Thyroid gland (tissue), 4 donors: ENCODE measurements at places on chromosomes 6 and 20.
A peak's percentile ranks its signal among the peaks of the same experiment; 100 is the strongest.

DNA sequence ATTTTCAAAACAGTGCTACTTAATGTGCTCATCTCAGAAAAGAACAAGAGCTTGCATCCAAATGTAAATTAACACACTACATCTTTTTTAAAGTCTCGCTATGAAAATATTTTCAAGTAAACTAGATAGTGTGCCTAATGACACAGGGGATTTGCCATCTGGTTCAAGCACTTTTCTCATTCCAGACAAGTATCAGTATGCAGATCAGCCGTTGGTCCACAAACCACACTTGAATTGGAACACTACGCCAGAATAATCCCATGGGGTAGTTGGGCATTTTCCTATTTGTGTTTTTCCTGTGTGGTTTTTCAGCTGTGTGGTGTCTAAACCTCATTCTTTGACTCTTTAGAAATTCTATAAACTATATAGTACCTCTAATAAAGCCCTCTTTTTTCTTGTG is 256.2 kb downstream of the EPHA7 start:
- DNase-seq, result no peak

- DNase-seq, result no peak
Measured at GRCh38 chr6:38436726-38437465, 202.8 kb downstream of the BTBD9 start.

DNA sequence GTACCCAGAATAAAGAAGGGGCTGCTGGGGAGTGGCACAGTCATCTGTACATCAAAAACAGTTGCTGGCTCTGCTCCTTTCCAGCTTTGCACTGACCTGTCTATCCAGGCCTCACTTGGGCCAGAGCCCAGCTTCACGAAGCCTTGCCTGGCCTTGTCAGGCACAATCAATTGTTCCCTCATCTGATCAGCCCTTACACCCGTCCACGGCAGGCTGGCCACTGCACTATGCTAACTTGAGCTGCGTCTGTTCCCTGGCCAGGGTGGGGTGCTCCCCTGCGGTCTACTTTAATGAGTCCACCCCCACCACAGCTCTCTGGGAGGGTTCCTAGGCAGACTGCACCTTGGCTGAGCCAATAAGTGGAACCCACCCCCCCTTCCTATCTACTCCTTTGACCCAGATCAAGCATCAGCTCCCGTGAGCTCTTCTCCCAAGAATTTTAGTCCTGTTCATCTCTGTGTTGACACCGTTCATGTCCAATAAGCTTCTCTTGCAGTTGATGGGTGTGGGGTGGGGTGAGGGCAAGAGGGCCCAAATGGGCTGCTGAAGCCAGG is 74.3 kb upstream of the MLN start:
- DNase-seq, result peak; percentile 22

GRCh38 chr6:7314414-7314813 is 1.4 kb upstream of the SSR1 start:
- no peak for DNase-seq

DNA sequence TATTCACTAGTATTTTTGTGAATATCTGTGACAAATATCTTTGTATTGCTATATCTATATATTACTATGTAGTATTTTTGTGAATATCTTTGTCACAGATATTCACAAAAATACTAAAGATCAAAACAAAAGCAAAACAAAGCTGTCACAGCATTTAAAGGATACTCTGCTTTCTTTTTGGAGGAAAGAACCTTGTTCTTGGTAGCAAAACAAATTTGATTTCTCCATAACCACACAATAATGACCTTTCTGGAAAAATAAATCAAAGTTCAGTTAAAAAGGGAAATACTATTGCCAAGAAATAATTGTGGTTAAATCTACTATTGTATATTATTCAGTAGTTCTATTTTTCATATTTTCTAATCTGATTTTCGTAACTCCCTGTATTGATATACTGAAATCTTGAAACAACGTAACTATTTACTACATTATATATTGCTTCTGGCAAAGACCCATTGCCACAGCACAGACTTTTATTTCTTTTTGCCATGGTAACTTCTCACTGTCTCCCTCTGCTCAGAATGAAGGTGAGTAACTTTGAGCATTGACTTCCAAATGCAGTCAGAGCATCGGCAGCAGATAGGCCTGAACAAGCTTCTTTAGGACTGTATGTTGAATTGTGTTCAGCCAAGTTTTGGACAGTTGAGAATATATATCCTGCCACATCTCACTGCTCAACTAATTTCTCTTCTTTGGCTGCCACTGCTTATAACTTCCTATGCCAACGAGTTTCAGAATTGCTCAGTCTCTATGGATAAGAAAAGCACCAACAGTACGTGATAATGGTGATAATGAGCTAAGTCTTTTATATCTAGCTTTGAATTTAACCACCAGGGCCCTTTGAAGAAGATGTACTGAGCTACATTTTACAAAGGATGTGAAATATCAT is 1097.2 kb upstream of the GJE1 start:
- DNase-seq, result no peak
